ENCODE measurements at places on chromosomes 5 and 9.

GRCh38 chr5:38077652-38078051 is 180.7 kb upstream of the EGFLAM start:
- DNase-seq = no peak

DNA sequence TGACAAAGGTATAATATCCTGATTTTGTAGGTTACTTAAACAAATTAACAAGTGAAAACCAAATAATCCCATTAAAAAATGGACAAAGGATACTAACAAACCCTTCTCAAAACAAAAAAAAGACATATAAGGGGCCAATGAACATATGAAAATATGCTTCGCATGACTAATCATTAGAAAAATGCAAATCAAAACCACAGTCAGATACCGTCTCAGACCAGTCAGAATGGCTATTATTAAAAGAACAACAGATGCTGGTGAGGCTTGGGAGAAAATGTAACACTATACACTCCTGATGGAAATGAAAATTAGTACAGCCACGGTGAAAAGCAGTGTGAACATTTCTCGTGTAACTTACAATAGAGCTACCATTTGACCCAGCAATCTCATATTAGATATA is 1542.2 kb upstream of the CDH9 start:
- no peak for DNase-seq

- DNase-seq = peak; percentile 59
Observed at GRCh38 chr5:135426102-135427082, 20.8 kb downstream of the DCANP1 start.

DNA sequence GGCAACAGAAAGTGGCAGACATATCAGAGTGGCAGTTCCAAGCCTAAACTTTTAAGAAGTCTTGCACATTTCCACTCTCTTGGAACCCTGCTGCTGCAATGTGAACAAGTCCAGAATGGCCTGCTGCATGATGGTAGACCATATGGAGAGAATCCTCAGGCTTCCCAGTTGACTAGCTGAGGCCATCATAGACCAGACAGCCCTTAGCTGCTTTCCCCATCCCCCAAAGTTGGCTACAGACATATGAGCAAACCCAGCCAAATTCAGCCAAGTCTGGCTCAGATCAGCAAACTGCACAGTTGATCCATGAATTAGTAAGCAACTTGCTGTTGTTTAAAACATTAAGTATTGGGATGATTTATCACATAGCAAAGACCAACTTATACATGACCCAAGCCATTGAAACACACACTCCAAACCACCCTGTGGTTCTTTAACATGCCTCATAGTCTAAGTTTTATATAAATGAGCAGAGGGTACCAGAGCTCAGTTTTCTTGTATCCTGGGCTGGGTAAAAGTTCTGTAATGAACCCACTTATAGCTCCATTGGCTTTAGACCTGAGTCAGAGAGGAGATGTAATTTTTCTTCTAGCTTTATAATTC is 19.9 kb downstream of the PPP3R2 start:
- DNase-seq = no peak

DNA sequence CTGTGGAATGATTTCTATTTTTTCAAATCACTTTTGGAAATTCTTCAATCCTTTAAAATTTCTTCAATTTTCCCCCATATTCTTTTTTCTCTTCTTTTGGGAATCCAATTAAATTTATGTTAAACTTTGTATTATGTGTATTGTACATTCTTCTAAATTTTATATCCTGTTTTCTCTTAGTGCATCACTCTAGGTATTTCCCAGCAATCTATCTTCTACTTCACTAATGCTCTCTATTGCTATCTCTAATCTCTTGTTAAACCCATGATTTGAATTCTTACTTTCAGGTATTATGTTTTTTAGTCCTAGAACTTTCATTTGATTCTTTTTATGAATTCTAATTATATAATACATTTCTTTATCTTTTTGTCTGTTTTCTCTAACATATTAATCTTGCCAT is 23.4 kb upstream of the SLC24A2 start:
- no peak for DNase-seq

GRCh38 chr9:116269250-116269649 is 115.7 kb downstream of the PAPPA start:
- peak; percentile 16 for DNase-seq

GRCh38 chr5:56072863-56073766 is 78.4 kb upstream of the IL6ST start:
- DNase-seq = no peak

DNA sequence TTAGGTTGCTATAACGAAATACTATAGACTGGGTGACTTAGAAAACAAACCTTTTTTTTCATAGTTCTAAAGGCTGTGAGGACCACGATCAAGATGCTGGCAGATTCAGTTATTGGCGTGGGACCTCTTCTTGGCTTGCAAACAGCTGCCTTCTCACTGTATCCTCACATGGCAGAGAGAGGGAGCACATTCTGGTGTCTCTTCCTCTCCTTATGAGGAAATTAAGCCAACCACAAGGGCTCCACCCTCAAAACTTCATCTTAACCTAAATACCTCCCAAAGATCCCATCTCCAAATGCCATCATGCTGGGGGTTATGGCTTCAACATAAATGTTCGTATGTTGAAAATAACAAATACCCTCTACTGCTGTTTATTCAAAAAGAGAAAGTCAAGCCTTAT is 197.1 kb downstream of the CEMIP2 start:
- DNase-seq = no peak

GRCh38 chr9:128684325-128685199 is 4.5 kb upstream of the SET start:
- DNase-seq = peak; percentile 78

- DNase-seq = peak; percentile 48
Observed at GRCh38 chr9:107268560-107268959, 14.5 kb upstream of the RAD23B start.

GRCh38 chr9:94822273-94822672 is 95.8 kb downstream of the AOPEP start:
- no peak for DNase-seq

- DNase-seq = no peak
Observed at GRCh38 chr5:160799184-160799583, 52.8 kb downstream of the ATP10B start.

GRCh38 chr9:130770679-130771442 is 64.2 kb upstream of the ABL1 start:
- DNase-seq = peak; percentile 68

All from renal cortical epithelial cell (primary cell).